Activated CD4-positive, alpha-beta memory T cell treated with anti-CD3 and anti-CD28 coated beads, Interleukin-2, amount 10 ng/mL, durations not matched to agents 7 days and 5 days (primary cell): ENCODE measurements at places on chromosomes 7 and 10. TPM values are rescaled to one million over a fixed set of nuclear protein-coding genes. Genes with fewer than 3 reads are reported as not detected.

NRBF2 gene
- 26.8 TPM for total RNA-seq

FAM180A gene
- total RNA-seq, result not detected

HOXA10 gene
- total RNA-seq, result not detected

BAIAP2L1 gene
- 0.68 TPM for total RNA-seq

OPALIN gene
- not detected for total RNA-seq

H2BK1 gene
- total RNA-seq, result not detected

LRRD1 gene
- not detected for total RNA-seq

DNA sequence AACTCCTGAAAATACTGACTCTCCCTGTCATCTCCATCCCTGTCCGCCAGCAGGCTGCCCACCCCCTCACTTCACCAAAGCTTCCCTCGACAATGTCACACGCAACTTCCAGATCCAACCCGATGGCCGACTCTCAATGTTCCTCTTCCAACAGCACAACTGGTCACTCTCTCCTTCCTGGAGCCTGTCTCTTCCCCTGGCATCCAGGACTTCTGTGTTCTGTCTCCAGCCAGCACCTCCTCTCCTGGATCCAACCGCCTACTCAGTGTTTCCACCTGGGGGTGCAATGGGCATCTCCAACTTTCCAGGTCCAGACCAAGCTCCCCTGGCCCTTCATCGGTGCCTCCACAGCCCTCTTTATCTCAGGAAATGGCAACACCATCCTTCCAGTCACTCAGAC, 8.6 kb downstream of the CPA5 start:
- H3K4me3 ChIP-seq, result no peak overlapping the region
- peaks cover 6% of the 10 kb centered on the region for H3K27me3 ChIP-seq
- no peak overlapping the region for H3K27ac ChIP-seq
- H3K4me1 ChIP-seq, result peaks cover 20% of the 10 kb centered on the region
- DNase-seq, result no peak

- no peaks in the 10 kb centered on the region for H3K36me3 ChIP-seq
- no peaks in the 10 kb centered on the region for H3K27me3 ChIP-seq
- H3K4me1 ChIP-seq, result no peaks in the 10 kb centered on the region
These were observed 153.6 kb upstream of the ZMIZ1 start for GRCh38 chr10:78915190-78915518.

- no peaks in the 10 kb centered on the region for H3K4me1 ChIP-seq
- peaks cover 13% of the 10 kb centered on the region for H3K27me3 ChIP-seq
- H3K4me3 ChIP-seq, result no peak overlapping the region
- no peaks in the 10 kb centered on the region for H3K36me3 ChIP-seq
- H3K27ac ChIP-seq, result no peak overlapping the region
These were observed 151.9 kb upstream of the PFKP start for GRCh38 chr10:2915412-2915811.

GRCh38 chr7:102093599-102094315, 192.9 kb upstream of the SH2B2 start:
- no peaks in the 10 kb centered on the region for H3K27me3 ChIP-seq
- DNase-seq, result no peak
- no peaks in the 10 kb centered on the region for H3K36me3 ChIP-seq
- H3K27ac ChIP-seq, result no peak overlapping the region

- peak overlapping the region; percentile 57 for H3K4me3 ChIP-seq
- DNase-seq, result no peak
- peak overlapping the region; percentile 97 for H3K27ac ChIP-seq
- no peaks in the 10 kb centered on the region for H3K27me3 ChIP-seq
- peaks cover 90% of the 10 kb centered on the region for H3K36me3 ChIP-seq
These were observed 13.2 kb downstream of the IL2RA start for GRCh38 chr10:6049031-6049400.

- peak overlapping the region; percentile 6 for H3K4me3 ChIP-seq
- peak overlapping the region; percentile 53 for H3K27ac ChIP-seq
- peaks cover 8% of the 10 kb centered on the region for H3K36me3 ChIP-seq
These were observed 904 bp downstream of the LBX1 start for GRCh38 chr10:101228153-101228965.

DNA sequence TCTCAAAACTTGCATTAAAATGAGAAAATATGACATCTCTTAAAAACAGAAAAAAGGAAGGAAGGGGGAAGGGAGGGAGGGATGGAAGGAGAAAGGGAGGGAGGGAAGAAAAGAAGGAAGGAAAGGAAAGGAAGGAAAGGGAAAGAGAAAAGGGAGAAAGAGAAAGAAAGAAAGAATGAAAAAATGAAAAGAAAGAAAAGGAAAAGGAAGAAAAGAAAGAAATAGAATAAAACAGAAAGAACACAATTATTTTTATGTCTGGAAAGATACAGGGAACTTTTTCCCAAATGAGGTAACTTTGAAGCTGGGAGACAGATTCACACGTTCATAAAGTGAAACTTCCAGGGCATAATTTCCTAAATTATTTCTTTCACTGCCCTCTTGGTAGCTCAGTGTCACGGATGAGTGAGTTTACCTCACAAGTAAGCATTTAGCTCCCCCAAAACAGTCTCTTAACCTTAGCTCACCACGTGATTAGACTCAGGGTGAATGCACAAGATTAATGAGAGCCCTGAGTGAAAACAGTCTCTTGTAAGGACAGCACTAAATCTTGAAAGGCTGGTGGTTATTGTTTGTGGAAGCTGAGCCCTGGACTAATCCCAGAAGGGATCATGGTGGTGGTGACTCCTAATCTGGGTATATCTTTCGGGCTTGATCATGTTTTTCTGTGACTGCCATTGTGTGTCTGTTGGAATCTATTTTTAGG, 74.1 kb upstream of the HDAC9 start:
- H3K4me3 ChIP-seq, result no peak overlapping the region
- no peak for DNase-seq
- H3K27me3 ChIP-seq, result no peaks in the 10 kb centered on the region
- no peak overlapping the region for H3K27ac ChIP-seq
- H3K4me1 ChIP-seq, result no peaks in the 10 kb centered on the region
